ENCODE measurements at places on chromosomes 7 and 10.

- no peak for DNase-seq
Measured at GRCh38 chr10:3067859-3068179, 471 bp downstream of the PFKP start.

DNA sequence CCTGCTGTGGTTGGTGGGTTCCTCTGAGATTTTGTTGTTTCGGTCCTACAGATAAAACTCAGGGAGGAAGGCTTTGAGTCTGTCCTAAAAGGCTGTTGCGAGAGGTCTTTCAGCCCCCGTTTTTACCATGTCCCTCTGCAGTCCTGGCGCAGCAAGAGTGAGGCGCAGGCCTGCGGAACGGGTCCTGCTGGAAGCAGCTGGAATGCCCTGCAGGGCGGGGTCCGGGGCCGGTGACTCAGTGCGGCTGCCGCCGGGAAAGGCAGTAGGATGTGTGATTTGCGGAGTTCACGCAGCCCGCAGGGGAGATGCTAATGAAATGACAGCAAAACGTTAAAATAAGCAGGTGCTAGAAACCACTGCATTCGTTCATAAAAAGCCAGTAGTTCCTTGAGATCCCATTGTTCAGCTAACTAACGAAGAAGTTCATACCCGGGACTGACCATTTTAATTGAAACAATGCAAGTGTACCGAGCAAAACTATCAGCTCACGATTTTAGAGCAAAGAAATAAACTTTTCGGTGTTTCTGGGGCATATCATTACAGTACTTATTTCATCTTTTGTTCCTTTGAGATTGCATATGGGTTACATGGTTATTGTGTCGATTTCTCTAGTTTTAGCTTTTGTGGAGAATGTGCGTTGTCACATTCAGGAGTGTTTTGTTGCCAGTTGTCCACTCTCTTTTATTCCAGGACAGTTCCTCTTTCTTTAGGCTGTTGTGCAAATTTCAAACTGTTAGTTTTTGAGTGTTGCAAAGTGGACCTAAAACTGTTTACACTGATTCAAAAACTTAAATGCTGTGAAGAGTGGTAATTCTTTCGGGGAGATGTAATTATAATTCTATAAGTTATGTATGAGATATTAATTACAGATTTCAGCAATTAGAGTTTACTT, 783 bp downstream of the ANLN start:
- peak; percentile 77 for DNase-seq

- no peak for DNase-seq
Measured at GRCh38 chr7:64638822-64639221, 27.1 kb upstream of the ZNF107 start.

DNA sequence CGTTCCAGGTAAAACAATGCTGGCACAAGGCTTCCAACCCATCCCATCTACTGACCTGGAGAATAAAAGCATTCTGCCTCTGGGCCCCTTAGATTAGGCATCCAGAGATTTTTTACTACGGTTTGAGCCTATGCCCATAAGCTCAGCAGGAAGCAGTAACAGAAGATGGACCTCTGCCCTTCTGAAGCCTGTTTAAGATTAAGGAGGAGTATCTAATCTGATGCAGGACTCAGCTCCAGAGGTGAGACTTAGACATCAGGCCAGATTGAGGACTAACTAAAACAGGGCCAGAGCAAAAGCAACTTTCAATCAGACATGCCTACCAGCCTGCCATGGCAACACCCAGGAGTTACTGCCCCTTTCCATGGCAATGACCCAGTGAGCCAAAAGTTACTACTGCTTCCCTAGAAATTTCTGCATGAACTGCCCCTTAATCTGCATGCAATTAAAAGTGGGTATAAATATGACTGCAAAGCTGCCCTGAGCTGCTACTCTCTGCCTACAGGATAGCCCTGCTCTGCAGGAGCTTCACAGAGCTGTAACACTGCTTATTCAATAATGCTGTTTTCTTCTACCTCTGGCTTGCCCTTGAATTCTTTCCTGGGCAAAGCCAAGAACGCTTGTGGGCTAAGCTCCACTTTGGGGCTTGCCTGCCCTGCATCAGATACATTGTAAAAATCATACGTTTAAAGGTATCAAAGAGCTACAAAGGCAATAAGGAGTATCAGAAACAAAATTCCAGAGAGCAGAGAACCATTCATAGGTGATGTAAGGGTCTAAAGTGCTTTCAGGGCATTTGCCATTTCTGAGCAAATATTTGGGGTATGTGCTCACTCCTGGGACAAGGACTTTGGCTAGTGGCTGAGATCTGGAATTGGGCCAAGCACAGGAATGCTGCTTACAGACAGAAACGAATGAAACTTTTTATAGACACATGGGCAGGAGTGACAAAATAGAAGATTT, 25.0 kb upstream of the CNNM1 start:
- no peak for DNase-seq

- no peak for DNase-seq
Measured at GRCh38 chr10:42962902-42963231, 114.0 kb upstream of the RET start.

DNA sequence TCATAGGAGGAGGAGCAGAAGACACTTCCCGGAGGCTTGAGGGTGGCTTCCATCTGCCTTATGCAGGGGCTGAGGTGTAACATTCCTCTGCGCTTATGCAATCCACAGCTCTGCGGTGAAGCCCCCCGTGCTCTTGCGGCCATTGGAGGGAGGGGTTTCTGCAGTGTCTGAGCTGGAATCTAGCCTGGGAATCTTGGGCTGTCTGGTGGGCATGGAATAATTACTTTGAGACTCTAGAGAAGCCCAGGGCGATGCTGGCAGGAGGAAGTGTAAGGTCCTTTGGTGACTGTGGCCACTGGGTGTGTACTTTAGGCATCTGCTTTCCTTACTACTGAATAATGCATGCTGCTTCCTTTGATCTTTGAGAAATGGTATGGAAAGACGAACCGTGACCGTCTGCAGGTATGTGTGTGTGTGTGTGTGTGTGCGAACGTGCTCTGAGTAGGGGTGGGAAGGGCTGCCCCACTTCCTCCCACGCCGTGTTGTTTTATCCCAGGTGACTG, 181.0 kb downstream of the PRPF18 start:
- no peak for DNase-seq

DNA sequence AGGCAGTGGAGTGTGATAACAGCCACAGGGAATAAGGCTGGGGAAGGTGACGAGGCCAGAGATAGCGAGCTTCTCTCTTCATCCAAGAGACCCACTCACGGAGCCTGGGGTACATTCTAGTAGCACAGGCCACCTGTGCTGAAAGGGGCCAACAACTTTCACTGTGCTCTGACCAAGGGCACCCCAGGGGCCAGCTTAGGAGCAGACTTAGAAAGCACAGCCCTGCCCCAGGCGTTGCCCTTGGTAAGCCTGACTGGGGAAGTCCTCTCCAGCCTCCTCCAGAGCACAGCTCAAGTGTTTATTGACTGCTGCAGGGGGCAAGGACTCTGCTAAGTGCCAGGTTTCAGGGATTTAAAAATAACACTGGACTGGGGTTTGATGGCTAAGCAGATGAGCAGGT, 44.7 kb downstream of the EBF3 start:
- no peak for DNase-seq

DNA sequence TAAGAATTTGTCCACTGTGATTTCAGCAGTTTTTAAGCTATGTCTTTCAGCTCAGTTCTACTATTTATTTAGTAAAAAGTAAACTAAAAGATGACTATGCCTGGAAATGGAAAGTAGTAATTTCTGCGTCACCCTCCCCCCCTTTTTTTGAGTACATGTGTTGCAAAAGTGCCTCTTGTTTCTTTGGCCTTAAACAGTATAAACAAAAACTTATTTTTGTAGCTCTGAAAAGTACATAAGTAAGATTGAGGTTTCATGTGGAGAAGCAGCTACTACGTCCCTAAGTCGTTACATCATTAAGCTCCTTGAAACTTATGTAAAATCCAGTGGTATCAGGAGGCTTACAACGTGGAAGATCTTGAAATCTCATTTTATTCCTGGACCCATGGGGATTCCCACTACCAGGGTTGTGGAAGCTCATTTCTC, 46.3 kb upstream of the HBP1 start:
- DNase-seq = no peak
